GF-D8 (cell line): ENCODE measurements at places on chromosomes 3 and 15.

DNA sequence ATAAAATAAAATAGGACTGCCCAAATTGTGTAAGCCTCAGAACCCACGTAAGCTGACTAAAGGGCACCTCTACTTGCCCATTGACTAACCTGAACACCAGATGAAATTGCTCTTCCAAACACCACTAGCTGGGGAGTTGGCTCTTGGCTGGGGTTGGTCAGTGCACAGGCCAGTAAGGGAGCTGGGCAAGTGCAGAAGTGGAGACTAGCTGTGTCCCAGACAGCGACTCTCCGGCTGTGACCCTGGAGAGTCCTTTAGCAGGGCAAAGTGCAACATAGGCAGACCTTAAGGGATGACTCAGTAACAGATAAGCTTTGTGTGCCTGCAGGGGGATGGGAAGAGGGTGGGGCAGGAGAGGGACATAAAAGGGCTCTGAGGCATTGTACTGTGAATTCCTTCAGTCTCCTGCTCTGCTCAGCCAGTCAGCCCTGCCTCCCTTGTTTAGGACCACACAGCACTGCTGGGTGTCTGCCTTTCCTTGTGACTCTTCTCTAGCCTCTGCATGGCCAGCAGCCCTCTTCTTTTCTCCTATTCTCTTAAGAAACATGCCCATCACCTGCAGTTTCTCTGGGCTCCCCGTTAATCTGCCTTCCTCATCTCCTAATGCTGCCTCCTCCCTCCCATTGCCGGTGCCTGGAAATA lies 13.2 kb downstream of the NR1I2 start:
- no peak for DNase-seq

DNA sequence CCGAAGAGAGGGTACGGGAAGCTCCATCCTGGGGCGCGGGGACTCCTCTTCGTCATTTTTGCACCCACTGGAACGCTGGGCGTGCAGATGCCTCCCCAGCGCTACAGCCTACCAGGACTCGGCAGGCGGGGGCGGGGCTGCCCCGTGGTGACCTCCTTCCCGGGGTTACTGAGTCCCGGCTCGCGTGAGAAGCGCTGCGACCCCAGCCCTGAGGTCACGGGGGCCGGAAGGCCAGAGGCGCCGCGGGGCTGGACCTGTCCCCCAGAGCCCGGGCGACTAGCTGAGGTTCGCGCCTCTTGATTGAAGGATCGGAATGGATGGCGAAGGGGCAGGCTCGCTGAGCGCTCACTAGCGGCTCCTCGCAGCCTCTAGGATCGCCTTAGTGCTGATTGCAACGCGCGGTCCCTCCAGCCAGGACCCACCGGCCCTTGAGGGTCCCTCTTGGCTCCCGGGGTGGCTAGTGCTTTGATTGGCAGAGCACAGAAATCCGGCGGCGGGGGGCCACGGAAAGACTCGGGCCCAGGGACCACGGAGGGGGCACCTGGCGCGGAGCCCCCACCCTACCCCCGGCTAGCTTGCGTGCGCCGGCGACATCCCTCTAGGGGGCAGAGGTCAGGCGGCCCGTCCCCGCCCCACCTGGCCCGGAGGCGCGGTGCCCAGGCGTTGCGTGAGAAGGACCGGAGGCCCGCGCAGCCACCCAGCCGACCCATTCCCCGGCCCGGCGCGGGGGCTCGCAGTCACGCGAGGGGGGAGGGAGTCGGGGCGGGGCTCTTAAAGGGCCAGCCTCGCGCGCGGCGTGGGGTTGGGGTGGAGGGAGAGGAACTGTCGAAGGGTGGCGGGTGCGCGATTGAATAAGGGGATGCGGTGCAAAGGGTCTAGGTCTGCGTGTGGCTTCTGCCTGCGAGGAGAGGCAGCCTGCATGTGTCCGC lies 781 bp upstream of the CYP1A1 start:
- DNase-seq = no peak

DNA sequence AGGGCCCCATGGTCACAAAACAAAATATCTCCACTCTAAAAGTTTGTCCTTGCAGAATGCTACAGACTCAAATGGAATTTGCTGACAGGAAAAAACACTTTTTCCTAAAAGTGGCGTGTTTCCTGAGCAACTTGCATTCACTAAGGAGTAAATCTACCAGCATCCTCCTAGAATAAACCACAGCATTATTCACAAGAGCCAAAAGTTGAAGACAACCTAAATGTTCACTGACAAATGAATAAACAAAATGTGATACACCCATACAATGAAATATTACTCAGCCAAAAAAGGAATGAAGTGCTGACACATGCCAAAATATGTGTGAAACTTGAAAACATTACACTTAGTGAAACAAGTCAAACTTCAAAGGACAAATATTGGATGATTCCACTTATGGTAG lies 28.9 kb downstream of the ITGB5 start:
- no peak for DNase-seq

DNA sequence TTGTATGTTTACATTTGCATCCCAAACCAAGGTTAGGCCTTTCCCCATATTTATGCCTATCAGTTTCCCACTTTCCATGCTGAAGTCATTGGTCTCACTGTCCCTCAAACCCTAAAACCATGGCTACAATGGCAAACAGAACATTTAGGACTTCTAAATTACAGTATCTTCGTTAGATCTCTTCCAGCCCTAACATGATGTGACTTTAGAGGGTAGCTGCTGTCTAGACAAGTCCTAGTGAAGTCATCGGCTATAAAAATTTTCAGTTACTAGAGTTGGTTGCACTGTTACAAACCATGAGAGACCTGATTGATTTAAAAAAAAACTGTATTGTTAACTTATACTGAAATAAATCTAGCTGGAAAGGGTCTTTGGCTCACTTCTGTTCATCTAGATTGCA lies 54.6 kb downstream of the TM4SF4 start:
- DNase-seq = no peak

DNA sequence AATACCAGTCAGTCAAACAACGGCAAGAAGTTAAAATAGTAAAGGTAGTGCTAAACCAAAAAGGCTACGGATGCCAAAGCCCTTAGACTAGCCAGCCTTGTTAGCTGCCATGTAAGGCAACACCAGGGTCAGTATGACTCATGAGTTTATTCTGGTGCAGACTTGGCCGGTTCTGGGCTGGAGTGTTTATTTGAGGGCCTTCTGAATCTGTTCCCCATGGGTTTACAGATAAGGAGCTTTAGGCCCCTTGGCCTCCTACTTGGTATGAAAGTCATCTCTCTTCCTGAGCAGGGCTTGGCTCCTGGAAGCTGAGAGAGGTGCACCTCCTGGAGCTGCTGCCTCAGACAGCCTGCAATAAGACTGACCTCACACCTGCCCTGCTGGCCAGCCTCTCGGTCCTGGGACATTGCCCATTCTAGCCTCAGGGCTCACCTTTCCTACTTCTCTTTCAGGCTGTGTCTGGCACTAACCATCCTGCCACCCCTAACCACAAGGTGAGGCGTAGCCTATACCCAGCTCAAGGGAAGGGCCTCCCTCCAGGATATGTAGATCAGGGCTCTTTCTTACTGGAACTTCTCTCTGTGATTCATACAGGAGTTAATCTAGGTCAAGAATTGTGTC lies 10.4 kb upstream of the RTP1 start:
- no peak for DNase-seq

DNA sequence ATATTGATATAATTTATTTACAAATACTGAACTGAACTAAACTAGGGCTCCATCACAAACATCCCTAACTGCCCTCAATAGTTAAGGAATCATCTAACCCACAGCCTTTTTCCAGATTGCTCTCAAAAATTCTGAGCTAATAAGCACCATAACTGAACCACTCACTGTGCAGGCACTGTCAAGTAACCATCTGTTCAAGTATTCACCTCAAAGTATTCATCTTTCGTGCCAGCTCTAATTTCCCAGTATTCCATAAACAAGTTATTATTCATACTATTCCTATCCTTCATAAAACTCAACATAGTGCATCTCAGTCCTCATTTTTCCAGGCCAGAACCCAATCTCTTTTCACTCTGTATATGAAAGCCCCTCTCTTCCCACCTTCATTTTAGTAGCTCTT lies 41.1 kb downstream of the THBS1 start:
- no peak for DNase-seq

GRCh38 chr3:120864541-120864940 lies 43.5 kb upstream of the STXBP5L start:
- no peak for DNase-seq

- DNase-seq = no peak
Measured at GRCh38 chr3:123687286-123687685, 102.4 kb upstream of the HACD2 start.

DNA sequence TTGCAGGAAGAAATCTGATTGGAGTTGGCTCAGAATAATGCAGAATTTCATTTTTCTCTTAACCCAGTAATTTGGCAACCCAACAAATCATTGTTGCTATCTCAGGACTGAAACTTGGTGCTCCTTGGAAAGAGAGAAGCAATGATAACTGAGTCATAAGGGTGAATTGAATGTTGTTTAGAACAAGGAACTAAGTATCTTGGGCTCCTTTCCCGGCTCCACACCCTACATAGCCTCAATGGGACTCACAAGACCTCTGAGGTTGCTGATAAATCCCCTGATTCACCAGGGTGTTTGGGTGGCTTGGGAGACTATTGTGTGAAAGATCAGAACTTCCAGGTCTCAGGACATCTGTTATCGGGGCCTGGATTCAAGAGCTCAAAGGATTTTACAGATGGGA lies 7.8 kb upstream of the RAB8B start:
- DNase-seq = no peak

- peak; percentile 50 for DNase-seq
Measured at GRCh38 chr3:4340411-4341335, 37.5 kb downstream of the SETMAR start.

DNA sequence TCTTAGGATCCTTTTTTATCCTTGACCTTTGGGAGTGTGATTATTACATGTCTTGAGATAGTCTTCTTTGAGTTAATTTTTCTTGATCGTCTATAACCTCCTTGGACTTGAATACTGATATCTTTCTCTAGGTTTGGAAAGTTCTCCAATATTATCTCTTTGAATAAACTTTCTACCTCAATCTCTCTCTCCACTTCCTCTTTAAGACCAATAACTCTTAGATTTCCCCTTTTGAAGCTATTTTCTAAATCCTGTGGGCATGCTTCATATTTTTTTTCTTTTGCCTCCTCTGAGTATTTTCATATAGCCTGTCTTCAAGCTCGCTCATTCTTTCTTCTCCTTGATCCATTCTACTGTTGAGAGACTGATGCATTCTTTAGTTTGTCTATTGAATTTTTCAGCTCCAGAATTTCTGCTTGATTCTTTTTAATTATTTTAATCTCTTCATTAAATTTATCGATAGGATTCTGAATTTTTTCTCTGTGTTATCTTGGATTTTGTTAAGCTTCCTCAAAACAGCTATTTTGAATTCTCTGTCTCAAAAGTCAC lies 12.1 kb downstream of the USF3 start:
- DNase-seq = peak; percentile 14

- DNase-seq = no peak
Measured at GRCh38 chr3:140752499-140752898, 74.6 kb downstream of the TRIM42 start.

GRCh38 chr3:101128001-101128400 lies 134.8 kb upstream of the ABI3BP start:
- DNase-seq = no peak
